ENCODE measurements at places on chromosomes 16 and 17.

DNA sequence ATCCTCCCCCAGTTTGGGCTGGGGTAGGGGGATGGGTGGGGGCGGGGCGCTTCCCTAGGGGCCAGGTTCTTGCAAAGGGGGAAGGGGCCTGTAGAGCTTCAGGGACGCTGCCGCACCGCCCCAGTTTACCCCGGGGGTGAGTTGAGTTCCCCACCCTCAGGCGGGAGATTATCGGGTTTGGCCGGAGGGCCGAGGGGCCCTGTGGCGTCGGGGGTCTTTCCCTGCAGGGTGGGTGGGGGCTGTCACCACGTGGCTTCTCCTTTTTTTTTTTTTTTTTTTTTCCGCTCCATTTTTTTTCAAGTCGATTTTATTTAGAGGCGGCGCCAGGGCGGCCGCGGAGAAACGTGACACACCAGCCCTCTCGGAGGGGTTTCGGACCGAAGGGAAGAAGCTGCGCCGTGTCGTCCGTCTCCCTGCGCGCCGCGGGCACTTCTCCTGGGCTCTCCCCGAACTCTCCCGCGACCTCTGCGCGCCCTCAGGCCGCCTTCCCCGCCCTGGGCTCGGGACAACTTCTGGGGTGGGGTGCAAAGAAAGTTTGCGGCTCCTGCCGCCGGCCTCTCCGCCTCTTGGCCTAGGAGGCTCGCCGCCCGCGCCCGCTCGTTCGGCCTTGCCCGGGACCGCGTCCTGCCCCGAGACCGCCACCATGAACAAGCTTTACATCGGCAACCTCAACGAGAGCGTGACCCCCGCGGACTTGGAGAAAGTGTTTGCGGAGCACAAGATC lies at the start of gene IGF2BP1:
TSS of gene IGF2BP1 (plus strand) at position 283 of the 724 bp plus-strand sequence. CDS start at position 644, 361 bp downstream.
- DNase-seq: peak; percentile 81

DNA sequence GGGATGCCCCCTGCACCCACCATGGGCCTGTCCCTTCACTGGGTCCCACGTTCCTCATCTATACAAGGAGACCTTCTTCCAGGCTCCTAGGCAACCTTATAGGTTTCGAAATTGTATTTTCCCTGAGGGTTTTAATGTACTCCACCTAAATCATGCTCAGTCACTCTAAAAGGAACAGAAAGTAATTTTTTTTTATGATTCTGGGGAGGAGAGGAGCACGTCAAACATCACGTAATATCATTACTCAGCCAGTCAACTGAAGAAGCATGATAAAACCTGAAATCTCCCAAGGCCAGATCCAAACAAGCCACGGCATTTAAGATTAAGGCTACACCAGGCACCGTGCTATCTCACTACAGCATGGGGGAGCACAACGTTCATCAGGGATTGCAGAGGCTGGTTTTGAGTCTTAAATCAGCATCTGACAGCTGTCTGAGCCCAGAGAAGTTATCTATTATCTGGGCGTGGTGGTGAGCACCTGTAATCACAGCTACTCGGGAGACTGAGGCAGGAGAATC lies 3.9 kb upstream of the TMEM114 start:
- no peak for DNase-seq

GRCh38 chr16:28491230-28491969 lies 474 bp downstream of the CLN3 start:
- peak; percentile 20 for DNase-seq

GRCh38 chr17:35214631-35215273 lies 20.6 kb upstream of the SLC35G3 start:
- no peak for DNase-seq

GRCh38 chr16:9192746-9193145 lies 101.3 kb downstream of the HAPSTR1 start:
- no peak for DNase-seq

GRCh38 chr17:82414548-82415281 lies 3.4 kb upstream of the HEXD start:
- DNase-seq: peak; percentile 75

DNA sequence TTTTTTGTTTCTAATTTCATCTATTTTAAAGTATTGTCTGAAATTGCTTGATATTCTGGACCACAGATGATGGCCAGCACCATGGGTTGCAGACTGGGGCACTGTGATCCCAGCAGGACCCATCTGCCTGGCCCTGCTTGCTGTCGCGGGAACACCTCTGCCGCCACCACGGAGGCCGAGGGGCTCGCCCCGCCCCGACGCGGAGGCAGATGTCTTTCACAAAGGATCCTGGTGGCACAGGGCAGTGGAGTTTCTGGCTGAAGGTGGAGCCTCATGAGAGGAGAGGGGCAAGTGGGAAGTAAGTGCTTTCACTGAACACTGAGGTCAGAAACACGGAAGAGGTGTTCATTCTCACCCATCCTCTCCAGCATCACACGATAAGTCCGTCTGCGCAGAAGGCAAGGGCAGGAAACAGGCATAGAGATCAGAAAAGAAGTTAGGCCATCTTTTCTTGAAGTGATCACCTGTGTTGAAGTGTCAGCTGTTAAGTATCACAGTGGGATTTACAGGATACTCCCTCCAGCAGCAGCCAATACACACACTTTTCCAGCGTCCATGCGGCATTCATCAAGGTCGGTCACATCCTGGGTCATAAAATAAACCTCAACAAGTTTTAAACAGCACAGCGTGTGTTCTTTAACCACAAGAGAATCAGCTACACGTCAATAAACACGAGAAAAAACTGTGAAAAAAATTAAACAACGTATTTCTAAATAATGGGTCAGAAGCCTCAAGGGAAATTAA lies 194.5 kb downstream of the RPTOR start:
- DNase-seq: no peak

DNA sequence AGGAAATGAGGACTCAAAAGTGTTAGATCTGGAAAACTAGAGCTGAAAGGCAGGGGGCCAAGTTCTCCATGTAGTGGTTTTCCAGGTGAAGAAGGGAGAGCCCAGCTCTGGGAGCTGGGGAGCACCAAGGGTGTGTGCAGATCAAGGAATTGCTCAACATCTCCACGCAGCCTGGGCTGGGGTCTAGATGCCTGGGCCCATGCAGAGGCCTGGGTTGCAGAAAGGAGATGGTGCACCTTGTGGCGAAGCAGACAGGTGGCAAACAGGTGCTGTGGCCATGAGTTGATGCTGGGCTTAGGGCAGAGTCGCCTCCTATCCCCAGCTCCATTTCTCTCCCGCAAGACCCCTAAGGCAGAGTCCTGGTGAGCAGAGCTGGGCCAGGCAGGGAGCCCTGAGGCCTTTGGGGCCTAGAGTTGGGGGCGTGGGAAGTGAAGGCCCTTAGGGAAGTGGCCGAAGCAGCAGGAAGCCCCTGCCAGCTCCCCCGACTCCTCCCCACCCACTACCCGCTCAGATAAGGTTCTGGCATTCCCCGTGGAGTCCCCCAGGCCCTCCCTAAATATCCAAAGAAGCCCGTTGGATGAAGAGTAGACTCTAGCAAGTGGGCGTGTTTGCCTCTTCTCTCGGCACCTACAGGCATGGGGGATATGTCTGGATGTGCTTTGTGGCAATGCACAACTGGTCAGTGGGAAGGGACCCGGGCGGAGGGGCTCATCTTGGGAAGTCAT lies 777 bp downstream of the FOXN1 start:
- DNase-seq: no peak

DNA sequence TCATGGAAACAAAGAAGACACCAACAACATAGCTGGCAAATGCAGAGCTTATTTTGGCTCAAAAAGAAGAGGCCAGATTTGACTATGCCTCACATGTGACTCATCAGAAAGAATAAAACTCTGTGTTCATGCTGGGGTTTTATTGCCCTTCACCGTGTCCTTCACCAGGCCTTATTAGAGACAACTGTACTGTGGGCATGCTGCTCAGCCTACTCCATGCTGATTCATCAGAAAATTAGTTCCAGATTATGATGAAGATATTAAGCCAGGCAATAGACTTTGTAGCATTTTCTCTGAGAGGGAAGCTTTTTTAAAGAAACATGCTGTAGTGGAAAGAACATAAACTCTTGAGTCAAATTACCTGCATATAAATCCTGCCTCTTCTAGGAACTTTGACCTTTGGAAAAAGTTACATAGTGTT lies 89.8 kb downstream of the CYB561 start:
- peak; percentile 96 for DNase-seq

DNA sequence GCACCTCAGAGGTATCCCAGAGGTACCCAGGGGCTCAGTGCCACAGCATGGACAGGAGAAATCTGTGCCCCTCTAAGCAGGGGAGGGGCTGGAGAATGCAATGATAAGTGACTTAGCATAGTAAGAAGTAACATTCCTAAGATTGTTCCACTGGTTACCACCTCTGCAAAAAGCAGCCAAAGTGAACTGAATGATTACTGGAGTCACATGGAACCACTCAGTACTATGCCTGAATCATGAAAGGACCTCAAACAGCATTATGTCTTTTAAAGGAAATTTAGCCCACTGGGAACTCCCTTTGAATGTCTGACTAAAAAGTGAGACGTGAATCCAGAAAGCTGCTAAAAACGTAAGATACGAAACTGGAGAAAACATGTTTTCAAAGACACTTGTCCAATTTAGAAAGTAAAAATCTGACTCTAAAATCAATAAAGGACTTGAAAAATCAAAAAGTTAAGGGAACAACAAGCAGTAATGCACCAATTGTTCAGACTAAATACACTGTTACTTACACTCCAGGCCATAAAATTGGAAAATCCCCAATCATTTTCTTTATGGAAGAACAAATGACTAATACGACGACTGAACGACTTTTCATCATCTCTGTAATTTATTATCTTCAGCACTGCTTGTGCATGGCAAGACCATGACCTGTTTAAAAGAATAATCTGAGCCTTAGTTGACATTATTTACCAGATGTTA lies 38.6 kb downstream of the LITAFD start:
- DNase-seq: peak; percentile 39

DNA sequence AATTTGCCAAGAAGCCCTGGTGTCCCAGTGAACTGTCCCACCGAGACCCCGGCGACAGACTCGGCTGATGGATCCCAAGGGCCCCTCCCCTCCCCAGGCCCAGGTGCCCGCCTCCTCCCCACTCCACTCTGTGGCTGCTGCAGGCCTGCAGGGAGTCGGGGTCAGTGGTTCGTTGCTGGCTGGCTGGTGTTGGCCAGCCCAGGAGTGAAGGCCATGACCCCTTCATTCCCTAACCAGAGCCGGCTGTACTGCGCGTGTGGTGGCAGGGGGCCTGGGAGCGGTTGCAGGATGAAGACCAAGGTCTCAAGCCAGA lies 9.2 kb upstream of the TBX2 start:
- DNase-seq: no peak

DNA sequence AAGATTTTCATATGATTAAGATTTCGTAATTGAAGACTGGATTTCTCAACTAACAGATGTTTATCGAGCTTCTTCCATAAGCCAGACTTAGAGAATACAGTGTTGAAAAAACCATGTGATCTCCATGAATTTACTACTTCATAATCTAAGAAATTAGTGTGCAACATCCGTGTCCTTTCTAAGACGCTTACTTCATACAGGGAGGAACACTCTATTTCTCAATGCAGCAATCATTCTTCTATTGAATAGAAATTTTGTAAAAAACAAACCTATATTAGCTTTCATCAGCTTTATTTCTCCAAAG lies 946.3 kb downstream of the KCNJ2 start:
- no peak for DNase-seq

DNA sequence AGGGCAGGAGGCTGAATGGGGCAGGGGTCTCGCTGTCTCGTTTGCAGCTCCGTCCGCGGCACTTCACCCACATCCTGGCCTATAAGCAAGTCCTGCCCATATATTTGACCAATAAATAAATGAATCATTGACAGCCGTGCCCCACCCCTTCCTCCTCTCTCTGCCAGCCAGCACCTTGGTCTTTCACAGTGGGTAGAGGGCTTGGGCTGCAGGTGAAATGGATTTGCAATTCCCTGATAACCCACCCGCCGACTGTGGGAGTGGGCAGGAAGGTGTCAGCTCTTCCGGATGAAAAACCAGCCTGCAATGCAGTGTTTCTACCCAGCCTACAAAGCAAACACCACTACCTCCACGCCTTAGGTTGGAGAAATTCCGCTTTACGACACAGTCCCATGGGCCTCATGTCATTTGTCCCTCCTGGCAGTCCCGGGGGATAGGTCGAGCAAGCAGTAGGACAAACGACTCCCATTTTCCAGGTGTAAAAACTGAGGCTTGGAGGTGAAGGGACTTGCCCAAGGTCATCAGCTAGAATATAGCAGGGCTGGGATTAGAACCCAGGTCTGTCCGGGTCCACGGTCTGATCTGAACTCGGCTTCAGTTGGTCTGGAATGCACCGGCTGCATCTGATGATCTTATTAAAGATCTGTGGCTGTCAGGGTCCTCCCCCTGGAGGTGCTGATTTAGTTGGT lies 79.0 kb downstream of the ABCC1 start:
- no peak for DNase-seq

- DNase-seq: no peak
These were observed 76.0 kb downstream of the LYRM1 start for GRCh38 chr16:20976576-20976975.

DNA sequence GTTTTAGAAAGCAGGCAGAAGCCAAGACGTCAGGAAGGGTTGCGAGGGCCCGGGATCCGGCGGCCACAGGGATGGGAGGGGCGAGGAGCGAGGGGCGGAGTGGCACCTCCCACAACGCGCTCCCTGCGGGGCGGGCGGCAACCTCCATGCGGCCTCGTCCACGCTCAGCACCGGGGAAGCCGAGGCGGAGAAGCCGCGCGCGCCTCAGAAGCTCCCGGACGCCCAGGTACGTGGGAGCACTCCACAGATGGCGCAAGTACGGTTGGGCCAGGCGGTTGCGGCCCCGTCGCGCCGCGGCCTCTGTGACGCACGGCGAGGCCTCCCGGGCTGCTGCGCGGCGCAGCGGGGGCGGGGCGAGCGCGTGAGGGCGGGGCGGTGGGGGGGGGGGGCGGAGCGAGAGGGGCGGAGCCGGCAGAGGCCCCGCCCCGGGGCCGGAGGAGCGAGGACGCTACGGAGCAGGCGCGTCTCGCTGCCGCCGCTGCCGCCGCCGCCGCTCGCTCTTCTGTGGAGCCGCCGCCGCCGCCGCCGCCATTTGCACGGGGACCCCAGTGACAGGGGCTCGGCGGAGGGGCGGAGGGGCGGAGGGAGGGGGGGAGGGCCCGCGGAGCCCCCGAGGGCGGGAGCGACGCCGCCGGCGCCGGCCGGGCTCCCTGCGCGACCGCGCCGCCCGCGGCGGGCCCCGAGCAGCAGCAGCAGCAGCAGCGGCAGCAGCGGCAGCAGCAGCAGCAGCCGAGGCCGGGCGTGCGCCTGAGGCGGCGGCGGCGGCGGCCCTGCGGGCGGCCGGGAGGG lies at the start of gene TENT4B:
TSS of gene TENT4B (plus strand) at position 500 of the 789 bp plus-strand sequence. CDS start 316 bp downstream, outside the sequence.
- DNase-seq: peak; percentile 86

GRCh38 chr17:601926-602303 lies 112.7 kb downstream of the VPS53 start:
- DNase-seq: no peak

DNA sequence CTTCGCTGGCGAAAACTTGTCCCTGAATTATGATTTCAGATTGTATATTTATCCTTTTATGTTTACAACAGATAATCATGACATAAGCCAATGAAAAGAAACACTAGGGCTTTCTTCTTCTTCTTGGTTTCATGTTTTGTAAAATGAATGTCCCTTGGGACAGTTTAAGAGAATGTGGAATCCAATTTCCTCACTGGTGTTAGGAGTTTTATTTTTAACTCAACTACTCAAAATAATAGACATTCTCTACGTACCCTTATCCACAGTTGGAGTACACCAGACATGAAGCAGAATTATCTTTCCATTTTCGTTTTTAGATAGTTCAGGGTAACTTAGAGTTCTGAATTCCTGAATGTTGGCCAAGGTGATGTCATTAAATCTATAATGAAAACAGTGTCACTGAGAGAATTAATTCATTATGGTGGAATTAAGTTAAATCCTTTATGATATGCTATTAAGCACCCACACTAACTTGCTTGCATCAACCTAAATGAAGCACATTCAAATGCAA lies 43.4 kb downstream of the IRX6 start:
- peak; percentile 83 for DNase-seq

- DNase-seq: no peak
These were observed 22.6 kb downstream of the TBX2 start for GRCh38 chr17:61422116-61422799.

- peak; percentile 19 for DNase-seq
These were observed 18.3 kb upstream of the WFIKKN2 start for GRCh38 chr17:50816771-50817751.

All from fibroblast of skin of scalp (primary cell).